ENCODE measurements at places on chromosomes 11 and 22. TPM values are rescaled to one million over a fixed set of nuclear protein-coding genes. Genes with fewer than 3 reads are reported as not detected.

Gene GGT5
- 4.4 TPM for total RNA-seq

GRCh38 chr22:25420471-25420924 lies 144.0 kb upstream of the GRK3 start:
- no peak for DNase-seq

DNA sequence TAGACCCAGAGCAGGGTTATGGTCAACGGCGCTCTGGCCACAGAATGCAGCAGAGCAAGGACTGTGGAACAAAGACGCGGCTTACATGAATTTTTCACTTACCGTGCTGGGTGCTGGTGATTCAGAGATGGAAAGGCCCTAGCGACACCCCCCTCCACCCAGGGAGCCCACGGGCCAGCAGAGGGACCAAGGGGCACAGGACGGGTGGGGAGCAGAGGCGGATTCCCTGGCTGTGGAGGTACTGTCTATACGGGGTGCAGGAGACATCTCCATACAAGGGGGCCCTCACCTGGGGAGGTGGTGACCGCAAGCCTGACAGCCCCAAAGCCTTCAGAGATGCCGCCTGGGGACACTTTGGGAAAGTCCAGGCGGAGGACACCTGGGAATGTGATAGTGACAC lies 1.1 kb upstream of the SEPTIN5 start:
- DNase-seq, result no peak

GRCh38 chr22:47495110-47495509 lies 732.7 kb downstream of the TBC1D22A start:
- no peak for DNase-seq

DNA sequence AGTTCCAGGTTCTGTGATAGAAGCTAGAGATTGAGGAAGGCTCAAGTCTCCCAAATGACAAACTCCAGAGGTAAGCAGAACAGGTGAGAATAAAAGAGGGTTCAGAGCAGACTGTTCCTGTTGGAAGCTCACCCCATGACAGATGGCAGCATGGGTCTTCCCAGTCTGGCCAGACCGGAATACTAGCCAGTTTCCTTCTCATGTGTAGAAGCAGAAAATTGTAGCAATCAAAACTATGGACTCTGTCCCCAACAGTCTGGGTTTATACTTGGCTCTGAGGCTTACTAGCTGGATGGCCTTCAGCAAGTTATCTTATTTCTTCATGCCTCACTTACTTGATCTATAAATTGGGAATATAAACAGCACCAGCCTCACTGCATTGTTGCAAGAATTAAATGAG lies 494.8 kb downstream of the MN1 start:
- no peak for DNase-seq

DNA sequence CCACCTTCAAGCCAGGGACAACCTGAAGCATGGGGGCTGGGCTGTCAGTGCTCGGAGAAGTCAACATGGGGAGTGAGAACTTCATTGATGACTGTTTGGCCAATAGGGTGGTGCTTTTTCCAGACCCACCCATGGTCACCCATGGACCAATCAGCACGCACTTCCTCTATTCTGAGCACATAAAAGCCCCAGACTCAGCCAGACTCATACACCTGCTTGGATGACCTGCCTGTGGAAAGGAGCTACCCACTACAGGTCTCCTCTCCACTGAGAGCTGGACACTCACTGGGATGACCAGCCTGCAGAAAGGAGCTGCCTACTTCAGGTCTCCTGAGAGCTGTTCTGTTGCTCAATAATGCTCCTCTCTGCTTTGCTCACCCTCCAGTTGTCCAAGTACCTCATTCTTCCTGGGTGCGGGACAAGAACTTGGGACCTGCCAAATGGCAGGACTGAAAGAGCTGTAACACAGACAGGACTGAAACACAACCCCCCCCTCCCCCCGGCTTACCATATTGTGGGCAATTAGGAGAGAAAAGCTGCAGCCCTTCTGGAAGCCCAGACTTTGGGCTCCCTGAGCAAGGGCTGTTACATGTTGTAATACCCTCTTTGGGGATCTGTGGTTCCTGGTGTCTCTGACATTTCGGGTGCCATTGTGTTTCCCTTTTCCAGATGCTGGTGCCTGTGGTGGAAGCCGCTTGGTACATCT lies 44.4 kb upstream of the WNT11 start:
- no peak for DNase-seq

- no peak for DNase-seq
Observed at GRCh38 chr11:10935015-10935559, 77.2 kb upstream of the ZBED5 start.

DNA sequence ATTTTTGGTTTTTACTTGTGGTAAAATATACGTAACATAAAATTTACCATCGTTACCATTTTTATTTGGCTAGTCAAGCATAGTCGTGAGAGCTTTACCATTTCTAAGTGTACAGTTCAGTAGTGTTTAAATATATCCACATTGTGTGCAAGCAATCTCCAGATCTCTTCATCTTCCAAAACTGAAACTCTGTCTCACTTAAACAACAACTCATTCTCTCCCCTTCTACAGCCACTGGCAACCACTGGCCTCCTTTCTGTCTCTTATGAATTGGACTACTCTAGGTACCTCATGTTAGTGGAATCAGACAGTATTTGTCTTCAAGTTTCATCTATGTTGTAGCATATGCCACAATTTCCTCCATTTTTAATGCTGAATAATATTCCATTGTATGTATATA lies 37.4 kb downstream of the SMC1B start:
- DNase-seq, result no peak

DNA sequence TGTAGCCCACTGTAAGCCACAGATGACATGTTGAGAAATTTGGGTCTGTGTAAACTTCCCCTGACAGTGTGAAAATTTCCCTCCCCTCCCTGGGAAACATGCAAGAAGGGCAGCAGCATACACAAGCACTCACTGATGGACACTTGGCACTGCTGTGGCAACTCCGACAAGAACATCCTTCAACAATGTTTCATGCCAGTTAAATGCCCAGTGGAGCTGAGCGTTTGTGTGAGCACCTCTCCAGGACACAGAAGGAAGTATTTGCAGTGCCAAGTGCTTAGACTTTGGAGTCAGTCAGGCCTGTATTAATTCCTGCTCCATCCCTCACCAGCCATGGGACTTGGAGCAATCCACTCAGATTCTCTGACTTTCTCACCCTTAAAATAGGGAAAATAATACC lies 17.7 kb downstream of the C11orf87 start:
- DNase-seq, result no peak

Measured in fibroblast of the aortic adventitia (primary cell).